ENCODE measurements at places on chromosomes 2 and 18.

- no peak for DNase-seq
Measured at GRCh38 chr2:74109551-74109950, 38.2 kb downstream of the BOLA3 start.

GRCh38 chr2:205643391-205643885 is 38.9 kb upstream of the NRP2 start:
- no peak for DNase-seq

DNA sequence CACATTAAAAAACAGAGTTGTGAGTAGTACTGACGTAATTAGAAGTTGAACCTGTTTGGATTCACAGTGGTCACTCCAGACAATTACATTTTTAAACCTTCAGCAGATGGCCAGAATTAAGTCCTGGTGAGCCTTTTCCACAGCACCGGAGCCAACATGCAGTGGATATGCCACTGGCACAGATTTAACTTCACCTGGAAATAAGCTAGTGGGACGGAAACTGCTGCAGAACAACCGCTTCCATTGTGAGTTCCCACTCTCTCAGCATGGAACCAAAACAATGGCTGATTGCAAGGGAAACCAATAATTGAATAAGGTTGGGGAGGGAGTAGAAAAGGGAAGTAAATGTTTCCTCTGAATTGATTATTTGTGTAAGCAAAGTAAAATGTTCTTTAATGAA is 515.1 kb downstream of the STK39 start:
- no peak for DNase-seq

- no peak for DNase-seq
Measured at GRCh38 chr2:61647044-61647443, 108.9 kb upstream of the XPO1 start.

- no peak for DNase-seq
Measured at GRCh38 chr2:219214786-219215185, 4.0 kb downstream of the ABCB6 start.
